ENCODE measurements at places on chromosomes 3 and 15.

DNA sequence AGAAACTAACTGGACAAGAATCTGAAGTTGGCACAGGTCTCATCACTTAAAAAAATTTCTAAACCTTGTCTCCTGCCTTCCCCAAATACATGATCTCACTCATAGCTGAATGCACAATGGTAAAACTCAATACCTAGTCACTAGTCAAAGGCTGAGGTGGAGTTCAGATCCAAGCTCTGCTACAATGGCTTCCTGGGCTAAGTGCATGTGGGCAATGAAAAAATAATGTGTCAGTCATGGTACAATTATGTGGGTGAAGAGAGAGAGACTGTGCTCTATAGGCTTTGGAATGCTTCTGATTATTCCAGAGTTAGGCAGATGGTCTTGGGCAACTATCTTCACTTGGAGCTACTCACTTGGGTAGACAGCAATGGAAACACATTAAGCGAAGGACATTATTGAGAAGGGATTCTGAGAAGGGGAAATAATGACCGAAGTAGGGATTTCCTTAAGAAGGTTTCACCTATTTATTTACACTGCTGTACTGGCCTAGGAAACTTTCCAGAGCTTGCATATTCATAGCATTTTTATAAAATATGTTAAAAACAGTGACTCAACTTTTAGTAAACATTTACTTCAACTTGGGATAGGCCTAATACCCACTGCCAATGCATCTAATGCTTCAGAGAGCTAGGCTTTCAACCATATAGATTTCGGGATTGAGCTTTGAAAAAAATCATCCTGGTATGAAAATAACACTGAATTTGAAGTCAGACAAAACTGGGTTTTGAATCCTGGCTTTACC is 58.7 kb upstream of the PLXND1 start:
- DNase-seq: no peak

DNA sequence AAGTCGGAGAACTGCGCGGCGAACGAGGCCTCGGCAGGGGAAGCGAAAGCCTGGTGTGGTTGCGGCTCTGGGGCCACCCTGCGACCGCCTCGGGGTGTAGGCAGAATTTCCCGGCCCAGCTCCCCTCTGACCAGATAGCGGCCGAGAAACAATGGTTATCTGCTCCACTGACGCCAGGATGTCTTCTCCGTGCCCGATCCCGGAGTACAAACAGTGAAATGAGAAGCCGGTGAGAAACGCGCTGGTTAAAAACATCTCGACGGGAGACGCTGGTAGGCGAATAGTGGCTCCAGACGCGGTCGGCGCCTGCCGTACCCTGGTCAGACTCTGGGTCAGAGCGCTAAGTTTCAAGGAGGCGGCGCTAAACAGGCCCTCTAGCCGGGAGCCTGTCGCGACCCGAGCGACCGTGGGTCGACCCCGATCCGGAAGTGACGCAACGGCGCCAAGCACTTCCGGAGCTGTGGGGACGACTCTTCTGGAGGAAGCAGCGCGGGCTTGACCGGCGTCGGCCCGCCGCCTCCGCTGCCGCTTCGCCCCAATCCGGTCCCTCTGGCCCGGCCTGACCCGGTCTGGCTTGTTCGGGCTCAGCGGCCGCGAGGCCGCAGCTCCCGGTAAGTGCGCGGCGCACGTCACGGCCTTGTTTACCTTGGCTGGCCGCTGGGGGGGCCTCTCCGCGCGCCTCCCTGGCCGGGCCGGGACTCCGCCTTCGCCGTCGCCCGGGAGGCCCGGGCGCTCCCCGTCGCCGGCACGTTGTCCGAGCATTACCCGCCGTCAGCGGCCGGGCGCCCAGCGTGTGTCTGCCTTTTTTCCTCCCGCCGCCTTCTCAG is at the start of gene ARIH2:
ARIH2 (plus strand) TSS at position 455 of the 827 bp plus-strand sequence. CDS start 8,717 bp downstream, outside the sequence.
- peak; percentile 81 for DNase-seq

- DNase-seq: no peak
Measured at GRCh38 chr3:128282380-128283196, 129.3 kb downstream of the EEFSEC start.

- DNase-seq: no peak
Measured at GRCh38 chr15:40029979-40030893, 8.7 kb downstream of the SRP14 start.

- no peak for DNase-seq
Measured at GRCh38 chr3:193240850-193241706, at the start of gene PLAAT1. Gene PLAAT1, plus strand, starts transcription at chr3:193241222. Its CDS starts 14,429 bp downstream, at chr3:193255651.

GRCh38 chr15:41259546-41260189 is 28.6 kb downstream of the CHP1 start:
- DNase-seq: no peak

GRCh38 chr3:2810723-2811122 is 299.5 kb downstream of the IL5RA start:
- DNase-seq: no peak

GRCh38 chr3:167729591-167729990 is 5.1 kb downstream of the PDCD10 start:
- DNase-seq: no peak

GRCh38 chr3:123198372-123198771 is 3.4 kb upstream of the SEC22A start:
- DNase-seq: no peak

- DNase-seq: no peak
Measured at GRCh38 chr3:122353893-122354401, 28.9 kb downstream of the CSTA start.

- DNase-seq: no peak
Measured at GRCh38 chr15:69731081-69731330, 278.4 kb downstream of the RPLP1 start.

GRCh38 chr3:23767546-23767945 is 38.2 kb upstream of the UBE2E1 start:
- no peak for DNase-seq

GRCh38 chr3:127637546-127637945 is 8.6 kb downstream of the PODXL2 start:
- no peak for DNase-seq

DNA sequence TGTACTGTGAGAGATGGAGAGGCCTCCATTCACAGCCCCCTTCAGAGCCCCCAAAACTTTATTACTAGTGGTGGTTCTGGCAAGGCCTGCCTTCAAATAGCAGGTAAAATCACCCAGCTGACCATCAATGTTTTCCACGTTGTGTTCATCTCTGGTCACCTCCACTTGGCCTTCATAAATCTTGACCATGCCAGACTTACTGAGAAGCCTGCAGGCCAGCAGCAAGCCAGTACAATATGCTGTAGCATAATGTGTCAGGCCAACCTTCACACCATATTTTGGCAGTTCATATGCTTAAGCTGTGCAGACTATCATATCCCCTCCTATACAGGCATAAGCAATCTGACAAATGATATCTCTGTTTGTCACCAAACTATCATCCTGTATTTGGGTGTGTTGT is 62.1 kb downstream of the ZNF621 start:
- no peak for DNase-seq

DNA sequence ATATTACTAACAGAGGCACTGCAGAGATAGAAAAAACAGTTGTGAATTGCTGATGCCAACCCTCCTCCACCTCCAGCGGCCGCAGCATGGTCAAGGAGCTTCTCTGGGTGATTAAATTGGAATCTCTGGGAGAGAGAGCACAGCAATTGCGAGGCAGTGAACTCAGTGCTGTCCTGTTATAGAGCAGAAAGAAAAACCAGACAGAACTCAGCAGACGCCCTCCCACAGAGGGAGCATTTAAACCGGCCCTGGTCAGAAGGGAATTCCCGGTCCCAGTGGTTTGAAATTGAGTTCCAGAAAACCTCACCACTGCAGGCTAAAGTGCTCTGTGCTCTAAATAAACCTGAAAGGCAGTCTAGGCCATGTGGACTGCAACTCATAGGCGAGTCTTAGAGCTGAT is 175.4 kb downstream of the SQOR start:
- DNase-seq: no peak

- no peak for DNase-seq
Measured at GRCh38 chr3:118949113-118949760, 85.4 kb downstream of the IGSF11 start.

GRCh38 chr3:56389183-56389830 is 79.0 kb downstream of the ERC2 start:
- DNase-seq: no peak

DNA sequence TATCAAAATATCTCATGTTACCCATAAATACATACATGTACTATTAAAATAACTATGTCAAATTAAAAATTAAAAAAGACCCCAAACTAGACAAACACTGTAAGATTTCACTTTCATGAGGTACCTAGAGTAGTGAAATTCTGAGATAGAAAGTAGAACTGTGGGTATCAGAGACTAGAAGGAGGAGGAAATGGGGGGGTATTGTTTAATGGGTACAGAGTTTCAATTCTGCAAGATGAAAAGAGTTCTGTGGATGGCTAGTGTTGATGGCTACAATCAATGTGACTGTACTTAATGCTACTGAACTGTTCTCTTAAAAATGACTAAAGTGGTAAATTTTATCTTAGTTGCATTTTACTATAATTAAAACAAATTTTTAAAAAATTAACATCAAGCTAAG is 36.6 kb downstream of the RFX7 start:
- DNase-seq: no peak

DNA sequence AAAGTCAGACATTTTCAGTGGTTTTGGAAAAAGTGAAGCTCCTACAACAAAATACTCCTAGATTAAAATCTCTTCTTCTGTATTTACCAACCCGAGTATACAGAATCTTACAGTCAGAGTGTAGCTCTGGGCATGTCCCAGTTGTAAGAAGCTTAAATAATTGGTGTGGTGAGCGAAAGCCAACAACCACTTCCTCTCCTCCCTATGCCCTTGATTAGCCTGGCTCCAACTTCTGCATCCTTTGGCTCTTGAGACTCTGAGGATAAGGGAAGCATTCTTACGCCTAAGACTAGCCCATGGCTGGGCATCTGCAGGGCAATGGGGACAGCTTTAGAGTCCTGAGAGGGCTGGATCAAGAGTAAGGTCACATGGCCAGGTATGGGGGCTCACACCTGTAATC is 25.5 kb downstream of the RFT1 start:
- no peak for DNase-seq

GRCh38 chr3:5441401-5441800 is 253.9 kb downstream of the EDEM1 start:
- no peak for DNase-seq

DNA sequence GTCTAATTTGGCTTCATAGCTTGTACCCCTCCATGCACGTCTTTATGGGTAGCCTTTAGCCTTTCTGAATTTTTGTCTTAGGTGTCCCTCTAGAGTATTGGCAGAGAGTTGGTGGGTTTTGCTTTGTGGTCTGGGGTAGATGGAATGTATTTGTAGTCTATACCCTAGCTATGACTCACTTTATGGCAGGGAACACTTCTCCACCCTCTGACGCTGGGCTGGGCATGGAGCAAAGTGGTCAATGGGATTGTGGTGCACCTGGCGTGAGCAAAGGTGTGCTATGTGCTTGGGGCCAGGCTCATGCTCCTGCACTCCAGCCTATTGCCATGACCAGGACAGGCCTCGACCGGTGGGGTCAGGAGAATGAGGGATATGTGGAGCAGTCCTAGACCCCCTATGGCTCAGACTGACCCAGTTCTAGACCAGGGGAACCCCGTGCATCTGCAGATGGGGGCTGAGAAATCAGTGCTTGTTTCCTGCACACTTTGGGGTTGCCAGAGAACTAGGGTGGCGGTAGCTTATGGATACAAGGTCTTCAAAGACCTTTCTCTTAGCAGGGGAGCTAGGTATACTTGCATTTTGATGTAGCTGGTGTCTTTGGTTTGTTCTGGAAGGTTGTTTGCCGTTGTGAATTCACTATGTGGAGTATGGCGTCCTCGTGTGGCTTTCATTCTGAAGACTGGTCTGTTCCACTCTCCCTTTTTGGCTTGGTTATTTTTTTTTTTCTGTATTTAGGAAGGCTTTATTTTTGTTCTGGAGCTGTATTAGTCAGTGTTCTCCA is 49.4 kb upstream of the RPL32 start:
- DNase-seq: no peak

- no peak for DNase-seq
Measured at GRCh38 chr3:94459167-94459566, 396.3 kb downstream of the NSUN3 start.

DNA sequence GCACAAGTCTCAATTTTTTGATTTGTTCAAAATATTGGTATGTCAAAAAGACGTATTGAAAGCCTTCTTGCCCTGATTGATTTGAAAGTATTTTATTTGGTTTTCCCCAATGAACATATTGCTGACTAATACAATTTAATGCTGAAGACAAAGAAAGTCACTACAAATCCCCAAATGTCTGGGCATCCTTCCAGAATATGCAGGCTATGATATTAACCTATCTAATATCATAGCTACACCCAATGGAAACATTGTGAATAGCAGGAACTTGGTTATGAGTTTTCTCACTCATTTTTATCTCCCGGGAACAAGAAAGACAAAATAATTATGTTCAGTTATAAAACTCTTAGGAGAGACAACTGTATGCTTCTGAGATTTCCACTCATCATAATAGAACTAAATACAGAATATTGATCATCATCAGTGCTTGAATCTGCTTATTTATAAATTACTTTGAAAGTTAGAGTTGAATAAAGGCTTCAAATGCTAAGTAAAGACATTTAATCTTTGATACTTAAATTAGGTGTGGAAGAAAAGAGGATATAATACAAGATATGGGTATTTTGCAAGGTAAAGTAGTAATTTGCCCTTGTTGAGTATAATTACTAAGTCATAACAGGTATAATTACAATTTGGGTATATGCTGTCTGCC is 483.9 kb downstream of the RBMS3 start:
- no peak for DNase-seq

DNA sequence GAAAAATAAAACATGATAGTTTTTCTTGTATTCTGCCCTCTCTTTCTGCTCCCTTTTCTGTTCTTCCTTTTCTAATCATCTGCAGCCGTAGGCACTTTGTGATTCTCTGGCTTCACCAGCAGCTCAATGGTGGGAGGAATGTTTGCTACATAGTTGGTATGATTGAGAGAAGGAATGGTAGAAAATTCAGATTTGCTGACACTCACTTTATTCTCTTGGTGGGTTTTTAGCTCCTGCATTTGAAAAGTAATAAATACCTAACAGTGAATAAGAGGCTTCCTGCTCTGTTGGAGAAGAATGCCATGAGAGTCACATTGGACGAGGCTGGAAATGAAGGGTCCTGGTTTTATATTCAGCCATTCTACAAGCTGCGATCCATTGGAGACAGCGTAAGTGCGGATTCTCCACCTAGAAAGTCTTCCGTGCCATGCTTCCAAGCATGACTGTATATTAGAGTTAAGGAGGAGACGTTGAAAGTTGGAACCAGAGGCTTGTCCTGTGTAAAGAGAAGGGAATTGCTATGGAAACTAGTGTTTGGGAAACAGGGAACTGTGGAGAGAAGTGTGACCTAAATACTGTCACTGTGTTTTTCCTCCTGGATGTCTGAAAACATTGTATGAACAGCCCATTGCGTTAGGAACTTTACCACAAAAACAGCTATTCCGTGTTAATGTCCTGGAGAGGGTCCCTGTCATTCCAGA is 148.9 kb downstream of the ITPR1 start:
- no peak for DNase-seq

- no peak for DNase-seq
Measured at GRCh38 chr3:99128235-99128634, 226.7 kb upstream of the DCBLD2 start.

DNA sequence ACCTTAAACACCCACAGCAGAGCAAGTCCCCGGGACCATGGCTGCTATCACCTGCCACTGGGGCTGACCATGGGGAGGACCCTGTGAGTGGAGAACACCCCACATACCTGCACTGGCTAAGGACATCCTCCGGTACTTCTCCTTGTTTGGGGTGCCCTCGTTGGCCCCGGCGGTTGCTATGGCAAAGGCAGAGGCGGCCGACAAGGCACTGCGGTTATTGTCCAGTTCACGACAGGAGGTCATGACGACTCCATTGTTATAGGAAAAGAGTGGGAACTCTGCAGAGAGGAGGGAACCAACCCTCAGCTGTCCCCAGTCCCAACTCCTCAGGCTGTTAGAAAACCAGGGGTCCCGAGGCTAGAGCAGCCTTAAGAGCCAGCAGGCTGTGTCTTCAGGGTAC is 54.8 kb upstream of the CTSH start:
- DNase-seq: no peak

- DNase-seq: no peak
Measured at GRCh38 chr15:40487816-40488682, 17.3 kb downstream of the CHST14 start.

All from activated CD4-positive, alpha-beta T cell treated with anti-CD3 and anti-CD28 coated beads, Interleukin-2, amount 50 U/mL, for 24 hours (primary cell).